CD4-positive, alpha-beta memory T cell (primary cell): ENCODE measurements at places on chromosomes 12 and 14.

GRCh38 chr12:120252071-120252906, 13.2 kb downstream of the PXN start:
- DNase-seq = peak; percentile 92

DNA sequence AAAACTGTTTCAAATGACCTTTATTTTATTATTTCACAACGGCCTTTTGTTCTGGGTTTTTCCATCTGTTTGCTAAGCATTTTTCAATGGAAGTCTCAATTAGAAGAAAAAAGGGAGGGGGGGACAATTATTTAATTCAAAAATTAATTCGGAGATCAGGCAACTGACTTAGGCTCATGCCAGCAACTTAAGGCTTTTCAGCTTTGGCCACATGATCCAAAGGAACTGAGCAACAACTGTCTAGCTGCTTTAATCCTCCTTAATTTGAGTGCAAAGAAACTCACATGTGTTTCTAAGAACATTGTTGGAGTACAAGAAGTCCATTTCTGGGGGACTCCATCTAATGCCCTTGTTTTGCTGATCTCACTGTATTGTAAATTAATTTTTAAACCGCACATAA, 188.0 kb downstream of the EXOC5 start:
- no peak for DNase-seq

DNA sequence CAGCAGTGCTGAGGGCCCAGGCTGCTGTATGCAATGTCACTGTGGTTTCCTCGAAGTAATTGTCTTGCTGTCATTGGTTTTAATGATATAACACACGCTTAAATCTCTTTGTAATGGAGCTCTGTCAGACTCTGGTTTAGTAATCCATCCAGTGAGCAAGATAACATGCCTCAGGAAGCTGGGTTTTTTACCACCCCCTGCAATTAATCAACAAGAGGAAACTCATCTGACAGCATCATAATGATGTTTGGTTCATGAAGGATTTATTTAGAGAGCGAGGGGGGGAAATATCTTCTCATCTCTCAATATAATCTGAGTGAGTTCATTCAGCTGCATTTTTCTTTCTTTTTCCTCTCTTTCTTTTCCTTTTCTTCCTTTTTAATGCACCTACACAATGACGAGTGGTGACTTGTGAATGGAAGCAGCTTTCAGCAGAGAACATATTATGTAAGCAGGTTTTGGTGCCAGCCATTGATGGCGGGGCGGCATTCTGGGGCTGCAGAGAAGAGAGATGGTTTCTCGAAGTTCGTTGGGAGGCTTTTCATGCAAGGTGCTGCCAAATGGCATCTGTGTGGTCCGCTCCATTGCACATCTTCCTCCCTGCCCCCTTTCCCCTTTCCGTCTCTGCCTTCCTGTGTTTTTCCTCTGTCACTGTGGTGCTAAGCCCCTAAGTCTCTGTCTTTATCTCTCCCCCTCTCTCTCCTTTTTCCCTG, 6.7 kb downstream of the RPH3A start:
- no peak for DNase-seq

DNA sequence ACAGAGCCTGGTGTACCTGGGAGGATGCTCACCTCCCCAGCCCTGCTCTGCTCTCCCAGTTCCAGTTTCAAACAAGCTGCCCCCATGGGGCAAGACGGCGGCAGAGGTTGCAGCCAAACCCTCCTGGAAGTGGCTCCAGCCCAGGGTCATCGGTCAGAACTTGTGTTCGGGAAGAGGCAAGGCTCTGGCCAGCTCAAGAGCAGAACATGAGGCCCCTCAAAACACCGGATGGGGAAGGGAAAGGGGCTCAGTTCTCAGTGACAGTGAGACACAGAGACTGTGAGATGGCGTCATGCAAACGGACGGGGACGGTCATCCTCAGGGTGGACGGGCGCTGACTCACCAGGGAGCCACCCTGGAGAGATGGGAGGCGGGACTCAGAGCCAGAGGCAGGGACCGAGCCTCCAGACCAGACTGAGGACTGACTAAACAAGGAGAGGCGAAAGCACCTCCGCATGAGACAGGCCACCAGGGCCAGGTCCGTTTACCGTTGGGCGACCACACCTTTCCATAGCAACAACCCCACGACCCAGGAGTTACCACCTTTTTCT, 63.9 kb upstream of the GALNT9 start:
- DNase-seq = no peak

- no peak for DNase-seq
Observed at GRCh38 chr12:58117667-58118066, 176.3 kb downstream of the ATP23 start.

DNA sequence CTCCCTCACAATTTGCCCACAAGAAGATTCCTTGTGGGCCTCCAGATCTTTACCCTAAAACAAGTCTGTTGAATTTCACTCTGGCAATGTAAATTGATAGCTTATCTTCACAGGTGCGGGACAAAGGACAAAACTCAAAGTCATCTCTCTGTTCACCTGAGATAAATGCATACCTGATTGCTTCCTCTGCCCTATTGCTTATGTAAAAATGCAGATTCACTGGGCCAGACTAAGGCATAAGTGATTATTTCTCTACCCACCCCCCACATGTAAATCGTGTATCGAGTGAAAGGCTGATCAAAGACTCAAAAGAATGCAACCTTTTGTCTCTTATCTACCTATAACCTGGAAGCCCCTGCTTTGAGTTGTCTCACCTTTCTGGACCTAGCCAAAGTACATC, 316.8 kb downstream of the SSPN start:
- DNase-seq = no peak

- DNase-seq = no peak
Observed at GRCh38 chr12:44127966-44128710, 292.3 kb downstream of the TMEM117 start.

GRCh38 chr12:17097674-17098073, 491.7 kb upstream of the LMO3 start:
- no peak for DNase-seq

DNA sequence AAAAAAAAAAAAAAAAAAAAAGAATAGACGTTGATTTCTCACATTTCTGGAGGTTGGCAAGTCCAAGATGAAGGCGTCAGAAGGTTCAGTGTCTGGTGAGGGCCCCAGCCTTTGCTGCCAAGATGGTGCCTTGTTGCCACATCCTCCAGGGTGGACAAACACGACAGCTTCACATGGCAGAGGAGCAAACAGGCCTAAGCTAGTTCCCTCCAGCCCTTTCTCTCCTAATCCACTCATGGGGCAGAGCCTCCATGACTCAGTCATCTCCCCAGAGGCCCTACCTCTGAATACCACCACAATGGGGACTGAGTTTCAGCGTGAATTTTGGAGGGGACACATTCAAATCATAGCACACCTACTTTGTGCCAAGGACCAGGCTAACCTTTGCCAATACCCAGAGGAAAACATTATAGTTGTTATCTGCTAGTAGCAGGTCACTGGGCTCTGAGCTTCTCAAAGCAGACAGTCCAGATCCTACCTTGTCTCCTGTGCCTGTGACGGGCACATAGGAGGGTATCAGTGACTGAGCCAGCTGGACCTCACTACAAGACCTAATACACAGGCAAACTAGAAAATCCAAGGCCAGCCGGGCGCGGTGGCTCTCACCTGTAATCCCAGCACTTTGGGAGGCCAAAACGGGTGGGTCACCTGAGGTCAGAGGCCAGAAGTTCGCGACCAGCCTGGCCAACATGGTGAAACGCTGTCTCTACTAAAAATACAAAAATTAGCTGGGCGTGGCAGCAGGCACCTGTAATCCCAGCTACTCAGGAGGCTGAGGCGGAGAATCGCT, 10.5 kb upstream of the BCL11B start:
- no peak for DNase-seq
